ENCODE measurements at places on chromosomes 2 and 18.

GRCh38 chr2:106816974-106817373, 69.0 kb downstream of the ST6GAL2 start:
- DNase-seq, result no peak

GRCh38 chr2:204018717-204019116, 82.2 kb downstream of the ICOS start:
- DNase-seq, result no peak

GRCh38 chr2:65373365-65373918, 59.0 kb downstream of the SPRED2 start:
- DNase-seq, result no peak

- no peak for DNase-seq
These were observed 527.2 kb upstream of the SOX11 start for GRCh38 chr2:5164776-5165525.

DNA sequence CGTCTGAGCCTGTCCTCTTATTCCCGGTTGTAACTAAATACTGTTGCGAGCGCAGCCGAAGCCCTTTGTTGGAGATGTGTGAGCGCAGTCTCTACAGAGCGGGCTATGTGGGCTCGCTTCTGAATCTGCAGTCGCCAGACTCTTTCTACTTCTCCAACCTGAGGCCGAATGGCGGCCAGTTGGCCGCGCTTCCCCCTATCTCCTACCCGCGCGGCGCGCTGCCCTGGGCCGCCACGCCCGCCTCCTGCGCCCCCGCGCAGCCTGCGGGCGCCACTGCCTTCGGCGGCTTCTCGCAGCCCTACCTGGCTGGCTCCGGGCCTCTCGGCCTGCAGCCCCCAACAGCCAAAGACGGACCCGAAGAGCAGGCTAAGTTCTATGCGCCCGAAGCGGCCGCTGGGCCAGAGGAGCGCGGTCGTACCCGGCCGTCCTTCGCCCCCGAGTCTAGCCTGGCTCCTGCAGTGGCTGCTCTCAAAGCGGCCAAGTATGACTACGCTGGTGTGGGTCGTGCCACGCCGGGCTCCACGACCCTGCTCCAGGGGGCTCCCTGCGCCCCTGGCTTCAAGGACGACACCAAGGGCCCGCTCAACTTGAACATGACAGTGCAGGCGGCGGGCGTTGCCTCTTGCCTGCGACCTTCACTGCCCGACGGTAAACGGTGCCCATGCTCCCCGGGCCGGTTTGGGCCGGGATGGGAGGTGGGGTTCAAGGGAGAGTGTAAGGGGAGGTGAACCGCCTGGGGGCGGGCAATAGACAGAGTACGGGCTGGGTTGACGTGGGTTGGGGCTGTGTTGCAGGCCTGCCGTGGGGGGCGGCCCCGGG, at the start of gene HOXD12:
Gene HOXD12, plus strand, starts transcription at position 68 of the 819 bp plus-strand sequence. Its CDS starts 7 bp downstream, at position 75.
- DNase-seq, result no peak

GRCh38 chr2:66228128-66228547, 206.8 kb upstream of the MEIS1 start:
- DNase-seq, result no peak

DNA sequence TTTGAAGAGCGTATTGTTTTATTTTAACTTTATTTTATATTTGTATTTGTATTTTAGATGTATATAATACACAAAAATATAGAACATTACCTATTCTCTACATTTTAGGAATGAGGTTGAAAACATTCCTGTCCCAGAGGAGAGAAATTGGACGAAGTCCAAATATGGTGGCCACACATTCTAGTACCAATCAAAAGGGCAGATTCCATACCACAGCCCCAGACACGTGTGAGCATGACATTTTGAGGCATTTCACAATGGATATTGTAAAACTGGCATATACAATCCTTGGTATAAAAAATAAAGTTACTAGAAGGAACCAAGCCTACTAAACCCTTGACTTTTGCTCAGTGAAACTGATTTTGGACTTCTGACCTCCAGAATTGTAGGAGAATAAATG, 50.6 kb downstream of the C2orf76 start:
- DNase-seq, result no peak

DNA sequence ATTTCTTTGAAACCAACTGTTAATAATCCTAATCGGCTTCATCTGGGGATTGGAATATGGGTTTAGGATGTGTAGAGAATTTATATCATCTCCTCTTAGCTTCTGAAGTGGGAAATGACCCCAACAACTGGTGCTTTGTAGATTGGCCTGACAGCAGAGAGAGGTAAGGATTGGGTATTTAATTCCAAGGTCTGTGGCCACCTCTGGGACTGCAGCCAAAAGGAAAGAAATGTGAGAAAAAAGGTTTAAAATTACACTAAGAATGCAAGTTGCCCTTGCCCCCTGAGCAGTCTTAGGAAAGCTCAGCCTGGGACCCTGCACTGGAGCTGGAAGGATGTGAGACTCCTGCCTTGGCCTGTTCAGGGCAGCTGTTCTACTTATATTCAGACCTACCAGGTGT, 157.1 kb downstream of the FTCDNL1 start:
- no peak for DNase-seq

DNA sequence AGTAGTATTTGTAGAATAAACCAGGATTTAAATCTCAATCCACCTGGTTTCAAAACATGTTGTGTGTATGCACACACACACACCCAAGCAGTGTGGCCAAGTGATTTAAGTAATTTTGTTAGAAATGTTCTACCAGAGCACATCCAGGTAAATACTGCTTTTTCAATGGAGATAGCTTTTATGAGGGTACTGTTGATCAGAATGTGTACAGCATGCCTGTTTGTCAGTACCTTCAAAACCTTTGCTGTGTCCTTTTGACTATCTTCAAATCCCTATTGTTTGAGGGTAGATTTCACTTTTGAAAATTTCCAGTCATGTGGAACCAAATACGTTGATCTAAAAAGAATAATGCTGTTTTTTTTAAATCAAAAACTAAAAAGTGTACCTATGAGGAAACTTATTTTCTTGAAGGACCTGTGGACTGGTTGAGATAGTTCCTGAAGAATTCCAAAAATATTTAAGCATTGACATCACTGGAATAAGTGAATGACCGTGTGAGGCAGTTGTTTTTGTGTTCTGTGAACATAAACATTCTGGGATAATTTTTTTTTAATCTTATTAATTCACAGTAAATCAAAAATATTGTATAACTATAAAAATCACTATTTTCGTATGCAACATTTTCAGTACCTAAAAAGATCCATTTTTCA, 70.9 kb downstream of the PTRHD1 start:
- DNase-seq, result no peak

DNA sequence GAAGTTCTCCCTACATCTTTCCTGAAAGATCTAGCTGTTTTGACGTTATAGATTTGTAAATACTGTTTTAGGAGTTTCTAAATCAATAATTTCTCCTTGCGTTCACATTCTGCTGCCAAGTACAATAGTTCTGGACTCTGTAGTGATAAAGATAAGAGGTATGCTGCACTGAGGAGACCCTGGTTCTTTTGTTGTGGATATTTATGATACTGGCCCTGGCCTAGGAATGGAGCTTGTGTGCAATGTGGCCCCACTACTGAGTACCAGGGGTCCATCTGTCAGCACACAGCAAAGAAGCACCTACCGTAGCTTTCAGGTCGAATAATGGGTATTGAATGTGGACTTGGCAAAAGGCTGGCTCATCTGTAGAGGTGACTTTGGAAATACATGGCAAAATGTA, 85.0 kb downstream of the MAP3K20 start:
- no peak for DNase-seq

DNA sequence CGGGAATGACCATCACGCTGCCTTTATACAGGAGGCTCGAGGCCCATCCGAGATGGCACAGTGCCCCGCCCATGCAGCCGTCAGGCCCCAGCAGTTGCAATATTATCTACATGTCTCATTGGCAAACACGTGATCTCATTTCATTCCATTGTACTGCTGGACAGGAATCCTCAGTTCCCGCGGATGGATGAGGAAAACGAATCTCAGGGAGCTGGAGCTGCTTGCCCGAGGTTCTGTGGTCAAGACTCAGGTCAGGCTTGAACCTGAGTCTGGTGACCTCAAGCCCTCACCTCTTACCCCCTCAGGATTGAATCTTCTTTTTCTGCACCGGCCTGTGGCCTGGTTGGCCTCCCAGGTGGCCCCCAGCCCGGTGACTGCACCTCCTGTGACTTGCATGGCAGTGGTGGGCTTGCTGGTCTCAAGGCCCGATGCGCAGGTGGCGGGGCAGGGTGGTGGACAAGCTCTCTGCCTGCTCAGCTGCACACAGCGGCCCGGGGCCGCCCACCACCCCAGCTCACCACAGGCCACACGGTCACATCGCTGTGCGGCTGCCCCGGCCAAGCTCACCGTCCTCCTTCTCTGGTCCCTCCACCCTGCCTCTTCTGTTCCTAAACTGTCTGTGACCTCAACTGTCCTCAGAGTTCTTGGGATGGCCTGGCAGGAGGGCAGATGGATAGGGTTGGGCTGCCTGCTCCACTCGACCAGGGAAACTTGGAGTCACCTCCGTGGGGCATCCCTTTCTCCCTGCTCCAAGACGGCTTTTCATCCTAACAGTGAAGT, 52.0 kb upstream of the HS6ST1 start:
- DNase-seq, result no peak

GRCh38 chr2:151498178-151498577, 88.5 kb downstream of the RIF1 start:
- no peak for DNase-seq

GRCh38 chr18:72161691-72162090, 382.5 kb downstream of the CBLN2 start:
- DNase-seq, result no peak

- DNase-seq, result no peak
These were observed 170.5 kb downstream of the FMNL2 start for GRCh38 chr2:152505495-152505906.

- no peak for DNase-seq
These were observed 167.0 kb downstream of the LAMA1 start for GRCh38 chr18:6950641-6951040.

DNA sequence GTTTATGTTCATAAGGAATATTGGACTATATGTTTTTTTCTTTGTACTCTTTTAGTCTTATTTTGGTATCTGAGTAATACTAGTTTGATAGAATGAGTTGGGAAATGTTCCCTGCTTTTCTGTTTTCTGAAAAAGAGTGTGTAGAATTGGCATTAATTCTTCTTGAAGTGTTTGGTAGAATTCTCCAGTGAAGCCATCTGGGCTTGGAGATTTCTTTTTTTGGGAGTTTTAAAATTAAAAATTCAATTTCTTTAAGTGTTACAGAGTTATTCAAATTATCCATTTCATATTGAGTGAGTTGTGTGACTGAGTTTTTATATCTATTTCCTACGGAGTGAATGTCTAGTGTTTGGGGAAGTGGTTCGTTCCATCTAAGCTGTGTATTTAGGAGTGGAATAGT, 80.6 kb upstream of the HS6ST1 start:
- no peak for DNase-seq

DNA sequence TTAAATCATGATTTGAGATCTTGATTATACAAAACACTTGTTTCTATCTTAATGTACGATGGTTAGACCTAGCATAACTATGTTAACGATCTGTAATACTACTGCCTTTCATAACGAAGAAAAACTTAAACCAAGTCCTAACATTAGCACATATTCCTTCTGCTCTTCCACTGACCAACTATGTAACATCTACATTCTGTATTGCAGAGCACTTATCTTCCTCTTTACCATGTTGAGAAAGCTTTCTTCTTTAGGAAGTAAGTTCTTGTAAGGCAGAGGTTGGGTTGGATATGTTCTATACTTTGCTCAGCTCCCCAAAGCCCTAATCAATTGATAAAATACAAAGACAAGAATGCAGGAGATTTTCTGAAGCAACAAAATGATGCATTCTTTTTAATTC, 7.9 kb upstream of the ZNF407 start:
- no peak for DNase-seq

- DNase-seq, result no peak
These were observed 126.6 kb upstream of the PDE1A start for GRCh38 chr2:182553483-182553882.

DNA sequence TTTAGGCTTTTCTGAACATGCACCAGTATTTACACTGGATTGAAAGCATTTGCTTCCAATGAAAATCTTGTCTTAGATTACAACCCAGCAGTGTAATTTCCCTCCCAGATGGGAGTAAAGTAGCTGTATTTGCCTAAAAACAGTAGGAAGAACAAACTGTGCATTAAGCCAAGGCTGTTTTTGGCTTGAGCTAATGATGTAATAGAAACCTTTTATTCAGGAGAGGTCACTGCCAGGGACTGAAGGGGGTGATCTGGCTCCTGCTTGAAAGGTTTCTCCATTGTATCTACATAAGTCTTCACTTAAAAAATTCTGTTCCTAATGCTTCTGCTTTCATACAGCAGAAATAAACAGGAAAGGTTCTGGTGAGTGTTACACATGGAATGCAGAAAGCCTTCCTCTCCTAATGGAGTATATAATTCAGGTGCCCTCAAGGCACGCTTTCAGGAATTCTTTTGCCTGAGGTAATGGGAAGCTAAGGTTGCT, 74.4 kb downstream of the MEIS1 start:
- DNase-seq, result no peak

GRCh38 chr18:74791501-74792194, 194.0 kb downstream of the ZNF407 start:
- no peak for DNase-seq

DNA sequence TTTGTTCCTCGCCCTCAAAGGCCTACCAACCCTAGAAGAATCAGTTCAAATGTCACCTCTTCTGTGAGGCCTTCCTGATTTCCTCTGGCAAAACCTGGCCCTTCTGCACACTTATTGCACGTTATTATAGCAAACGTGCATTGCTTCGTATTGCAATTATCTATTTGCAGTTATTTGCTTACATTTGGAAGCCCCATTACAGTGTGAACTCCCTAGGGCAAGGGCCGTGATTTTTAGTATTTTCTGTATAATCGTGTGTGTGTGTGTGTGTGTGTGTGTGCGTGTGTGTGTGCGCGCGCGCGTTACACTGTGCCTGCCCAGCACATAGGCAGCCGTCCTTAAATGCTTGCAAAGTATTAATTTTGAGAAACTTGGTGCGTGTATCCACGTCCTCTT, 460 bp upstream of the SEMA4F start:
- DNase-seq, result no peak

- DNase-seq, result no peak
These were observed 23.7 kb downstream of the ATOH8 start for GRCh38 chr2:85777441-85777861.

- DNase-seq, result no peak
These were observed 182.2 kb upstream of the ZFP36L2 start for GRCh38 chr2:43408407-43409160.

GRCh38 chr2:130754811-130755210, 529 bp upstream of the AMER3 start:
- no peak for DNase-seq

DNA sequence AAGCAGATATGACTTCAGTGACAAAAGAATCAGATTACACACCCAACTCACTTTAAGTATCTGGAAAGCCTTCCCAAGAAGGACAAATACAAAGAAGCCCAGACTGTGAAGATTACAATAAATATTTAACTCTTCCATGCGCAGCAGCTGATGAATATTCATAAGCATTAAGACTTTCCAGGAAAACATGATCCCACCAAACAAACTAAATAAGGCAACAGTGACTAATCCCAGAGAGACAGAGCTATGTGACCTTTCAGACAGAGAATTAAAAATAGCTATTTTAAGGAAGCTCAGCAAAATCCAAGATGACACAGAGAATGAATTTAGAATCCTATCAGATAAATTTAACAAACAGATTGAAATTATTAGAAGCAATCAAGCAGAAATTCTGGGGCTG, 108.2 kb upstream of the UBE2E3 start:
- DNase-seq, result no peak

GRCh38 chr2:149488706-149489440, 98.7 kb downstream of the MMADHC start:
- no peak for DNase-seq

- no peak for DNase-seq
These were observed 170.9 kb upstream of the SIX2 start for GRCh38 chr2:45180033-45180746.
